ENCODE measurements at places on chromosomes 7 and 10. TPM values are rescaled to one million over a fixed set of nuclear protein-coding genes. Genes with fewer than 3 reads are reported as not detected.

Gene HTR5A
- total RNA-seq: not detected

Gene UPK3B
- under 0.01 TPM for total RNA-seq

Gene HK1
- total RNA-seq: 172 TPM

Gene PALD1
- total RNA-seq: 0.33 TPM

Gene GTF2IRD2
- total RNA-seq: 8.2 TPM

Gene GRM8
- not detected for total RNA-seq

Gene IQUB
- 0.83 TPM for total RNA-seq

Gene VWC2
- total RNA-seq: not detected

Gene ADK
- 18.2 TPM for total RNA-seq

Gene PLCE1
- total RNA-seq: 0.33 TPM
